ENCODE measurements at places on chromosomes 7 and 10.
A peak's percentile ranks its signal among the peaks of the same experiment; 100 is the strongest.

GRCh38 chr7:84841809-84842208 lies 345.0 kb downstream of the SEMA3D start:
- no peak for DNase-seq

- peak; percentile 56 for DNase-seq
These were observed 163.0 kb upstream of the PPP1R3A start for GRCh38 chr7:114081606-114082425.

DNA sequence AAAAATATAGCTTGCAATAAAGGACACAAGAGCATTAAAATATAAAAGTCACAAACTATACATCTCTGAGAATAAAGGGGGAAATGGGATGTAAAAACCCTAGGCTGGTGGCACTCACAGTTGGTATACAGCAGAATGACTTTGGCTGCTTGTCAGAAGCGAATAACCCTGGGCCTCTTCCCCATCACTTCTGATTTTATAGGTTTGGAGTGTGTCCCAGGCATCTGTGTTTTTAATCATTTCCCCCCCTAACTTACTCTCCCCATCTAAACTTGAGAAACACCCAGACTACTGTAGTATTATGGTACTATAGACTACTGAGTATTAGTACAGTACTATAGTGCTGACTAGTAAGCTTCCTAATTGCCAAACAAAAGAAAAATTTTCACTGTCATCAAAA lies 1.8 kb upstream of the RPA3 start:
- DNase-seq = no peak

DNA sequence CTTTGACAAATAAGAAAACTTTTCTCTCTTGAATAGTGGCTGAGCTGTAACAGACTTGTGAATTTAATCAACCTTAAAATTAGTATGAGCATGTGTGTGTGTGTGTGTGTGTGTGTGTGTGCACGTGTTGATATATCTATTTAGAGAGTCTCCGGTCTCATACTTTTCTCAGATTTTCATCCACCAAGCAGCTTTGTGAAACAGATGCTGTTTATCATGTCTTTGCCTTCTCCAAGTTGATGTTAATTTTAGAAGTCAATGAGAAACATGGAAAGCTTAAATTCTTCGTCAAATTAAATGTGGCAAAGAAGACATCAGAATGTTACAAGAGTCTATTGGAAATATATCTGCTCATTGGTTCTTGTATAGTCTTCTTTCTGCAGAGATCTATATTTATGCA lies 839.2 kb upstream of the CELF2 start:
- DNase-seq = no peak

GRCh38 chr10:31701546-31701945 lies 227.1 kb downstream of the ARHGAP12 start:
- no peak for DNase-seq

DNA sequence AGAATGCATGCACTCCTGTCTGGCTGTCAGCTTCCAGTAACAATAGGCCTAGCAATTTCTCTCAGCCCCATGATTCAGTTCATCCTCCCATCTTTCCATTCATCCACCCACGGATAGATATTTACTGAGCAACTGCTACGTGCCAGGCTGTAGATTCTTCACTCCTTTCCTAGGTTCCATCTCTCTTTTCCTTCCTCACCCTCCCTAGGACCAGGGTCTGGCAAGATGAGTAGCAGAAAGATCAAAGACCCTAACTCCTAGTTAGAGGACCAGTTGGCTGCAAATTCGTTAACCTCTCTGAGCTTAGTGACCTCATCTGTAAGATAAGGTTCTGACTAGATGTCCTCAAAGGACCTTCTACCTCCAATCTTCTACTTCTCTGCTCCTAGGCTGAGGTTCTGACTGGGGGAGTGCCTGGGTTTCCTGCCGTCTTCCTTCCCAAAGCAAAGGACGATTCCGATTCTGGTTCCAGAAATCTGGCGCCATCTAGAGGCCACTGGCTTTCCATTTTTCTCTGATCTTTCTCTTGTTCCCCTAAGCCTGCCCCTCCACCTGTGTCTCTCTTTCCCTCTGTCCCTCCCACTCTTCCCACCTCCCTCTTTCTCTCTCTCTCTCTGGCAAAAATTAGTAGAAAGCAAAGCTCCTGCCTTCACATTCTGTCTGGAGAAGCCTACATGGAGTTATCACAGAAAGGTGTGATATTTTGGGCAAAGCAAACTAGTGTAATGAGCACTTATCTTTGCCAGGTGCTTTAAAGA lies 26.2 kb downstream of the TBATA start:
- DNase-seq = peak; percentile 74

GRCh38 chr7:101739775-101740398 lies 77.5 kb upstream of the CUX1 start:
- DNase-seq = no peak
